ENCODE measurements at places on chromosomes 2 and 18.

DNA sequence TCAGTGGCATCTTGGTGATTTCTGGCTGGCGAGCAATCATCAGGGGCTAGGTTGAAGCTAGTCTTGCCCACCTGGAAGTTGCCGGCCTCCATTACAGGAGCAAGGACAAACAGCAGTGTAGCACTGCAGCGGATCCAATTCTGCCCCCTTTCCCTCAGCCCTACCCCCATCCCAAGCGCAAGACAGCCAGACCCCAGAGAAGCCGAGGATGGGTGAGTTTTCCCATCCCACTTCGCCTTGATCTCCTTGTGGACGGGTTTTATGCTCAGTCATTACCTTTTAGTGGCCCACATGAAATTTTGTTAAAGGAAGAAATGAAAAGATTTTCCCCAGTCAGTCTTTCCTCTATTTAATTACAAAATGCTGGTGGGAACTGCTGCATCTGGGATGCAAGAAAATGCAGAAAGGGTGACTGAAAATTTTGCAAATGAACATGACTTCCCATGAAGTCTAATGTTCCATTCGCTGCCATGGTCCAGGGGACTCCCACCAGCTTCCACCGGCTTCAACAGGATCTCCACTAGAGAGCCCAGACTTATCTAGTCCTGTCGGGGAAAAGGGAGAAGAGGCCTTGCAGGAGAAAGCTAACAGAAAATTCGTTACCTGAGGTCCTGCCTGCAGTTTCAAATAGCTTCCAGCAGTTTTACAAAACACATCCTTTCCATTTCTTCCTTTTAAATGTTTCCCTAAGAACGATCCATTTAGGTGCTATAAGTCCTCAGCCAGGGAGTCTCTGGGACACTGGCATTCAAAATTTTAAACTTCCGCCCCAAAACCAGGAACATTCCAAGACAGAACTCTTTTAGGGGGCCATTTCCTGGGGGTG is 1.9 kb upstream of the HOXD9 start:
- no peak for DNase-seq

DNA sequence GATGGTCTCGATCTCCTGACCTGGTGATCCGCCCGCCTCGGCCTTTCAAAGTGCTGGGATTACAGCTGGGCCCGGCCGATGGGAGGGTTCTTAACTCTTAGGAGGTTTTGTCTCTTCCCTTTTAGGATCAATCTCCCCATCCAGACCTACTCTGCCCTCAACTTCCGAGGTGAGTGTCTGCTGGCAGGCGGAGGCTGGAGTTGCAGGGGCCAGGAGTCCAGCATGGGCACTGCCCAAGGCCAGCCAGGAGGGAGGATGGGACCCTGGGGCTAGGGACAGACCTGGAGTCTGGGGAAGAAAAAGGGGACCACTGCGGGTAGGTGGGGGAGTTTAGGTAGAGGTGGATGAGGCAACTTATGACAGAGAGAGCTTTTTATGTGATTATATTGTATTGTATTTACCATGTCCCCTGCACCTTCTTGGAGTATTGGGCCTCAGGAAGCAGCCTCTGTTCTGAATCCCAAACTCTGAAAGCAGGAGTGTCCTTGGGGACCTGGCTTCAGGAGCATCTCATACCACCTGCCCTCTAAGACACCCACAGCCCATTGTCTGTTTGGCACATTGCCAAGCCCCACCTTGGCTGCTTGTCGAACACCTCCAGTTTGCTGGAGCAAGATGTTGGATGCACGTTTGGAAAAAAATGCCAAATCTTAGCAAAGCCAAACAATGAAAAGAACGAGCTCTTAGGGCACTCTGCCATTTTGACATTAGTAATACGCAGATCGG is 5.6 kb downstream of the DES start:
- no peak for DNase-seq

GRCh38 chr18:21629089-21629832 is 17.1 kb downstream of the SNRPD1 start:
- peak; percentile 80 for DNase-seq

DNA sequence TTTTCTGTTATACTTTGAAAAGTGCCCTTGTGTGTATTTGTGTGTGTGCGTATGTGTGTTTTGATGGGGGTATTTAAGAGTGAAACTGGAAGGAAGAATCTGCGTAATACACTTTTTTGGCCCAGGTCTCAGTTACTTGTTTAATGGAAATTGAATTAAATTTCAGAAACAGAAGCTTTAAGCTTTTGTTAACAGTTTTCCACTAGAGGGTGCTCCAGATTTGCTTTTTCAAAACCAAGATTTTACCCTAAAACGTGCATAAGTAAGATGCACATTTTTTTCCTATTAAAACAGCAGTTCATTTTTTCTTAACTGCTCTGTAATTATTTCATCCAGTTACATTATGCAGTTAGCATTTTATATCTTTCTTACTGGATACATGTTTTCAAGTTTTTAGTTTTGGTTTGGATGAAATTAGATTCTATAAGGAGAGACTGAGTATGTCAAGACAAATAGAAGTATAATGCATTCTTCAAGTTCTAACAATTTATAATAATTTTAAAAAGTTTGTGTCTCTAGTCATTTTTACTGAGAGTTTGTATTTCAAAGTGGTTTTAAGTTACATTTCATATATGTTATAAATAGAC is 97.2 kb downstream of the PIK3C3 start:
- no peak for DNase-seq

GRCh38 chr2:223108351-223109050 is 56.5 kb downstream of the KCNE4 start:
- no peak for DNase-seq

DNA sequence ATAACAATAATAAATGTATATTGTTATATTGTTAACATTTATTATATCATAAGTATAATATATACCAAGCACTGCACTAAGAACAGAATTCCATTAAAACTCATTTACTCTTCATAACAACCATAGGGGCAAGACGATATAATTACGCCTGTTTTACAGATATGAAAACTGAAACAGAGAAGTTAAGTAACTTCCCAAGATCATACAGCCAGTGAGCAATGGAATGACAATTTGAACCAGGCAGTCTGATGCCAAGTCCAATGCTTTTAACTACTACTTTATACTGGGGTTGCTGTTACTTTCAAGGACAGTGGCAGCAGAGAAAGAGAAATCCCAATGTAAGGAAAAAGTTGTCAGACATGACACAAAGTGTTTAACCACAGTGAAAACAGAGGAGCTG is 338.8 kb upstream of the ID2 start:
- DNase-seq = no peak

GRCh38 chr2:162475661-162476060 is 131.7 kb downstream of the GCA start:
- DNase-seq = no peak

DNA sequence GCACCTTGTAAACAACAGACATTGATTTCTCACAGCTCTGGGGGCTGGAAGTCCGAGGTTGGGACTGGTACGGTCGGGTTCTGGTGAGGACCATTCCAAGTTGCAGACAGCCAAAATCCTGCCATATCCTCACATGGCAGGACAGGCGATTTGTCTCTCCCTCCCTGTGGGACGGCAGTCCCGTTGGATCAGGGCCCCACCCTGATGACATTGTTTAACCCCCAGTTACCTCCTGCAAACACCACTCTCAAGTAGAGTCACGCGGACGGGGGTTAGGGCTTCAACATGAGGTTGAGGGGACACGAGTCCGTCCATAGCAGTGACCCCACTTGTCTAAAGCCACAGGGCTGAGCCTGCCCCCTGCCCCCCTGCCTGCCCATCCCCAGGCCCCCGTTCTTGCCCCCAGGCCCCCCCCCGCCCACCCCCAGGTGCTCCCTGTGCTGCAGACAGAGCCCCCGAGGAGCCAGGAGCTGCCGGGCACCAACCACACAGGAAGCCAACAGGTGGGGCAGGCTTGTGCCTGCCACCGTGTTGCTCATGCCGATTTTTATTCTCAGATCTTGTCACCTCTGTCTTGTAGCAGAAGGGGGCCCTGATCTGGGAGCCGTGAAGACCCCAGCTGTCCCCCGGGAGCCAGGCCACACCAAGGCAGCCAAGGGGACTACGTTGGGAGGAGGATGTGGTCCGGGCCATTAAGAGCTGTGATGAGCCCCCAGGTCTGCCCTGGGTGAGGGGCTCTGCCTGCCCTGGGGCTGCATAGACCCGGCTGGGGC is 82.2 kb downstream of the NFATC1 start:
- DNase-seq = no peak

DNA sequence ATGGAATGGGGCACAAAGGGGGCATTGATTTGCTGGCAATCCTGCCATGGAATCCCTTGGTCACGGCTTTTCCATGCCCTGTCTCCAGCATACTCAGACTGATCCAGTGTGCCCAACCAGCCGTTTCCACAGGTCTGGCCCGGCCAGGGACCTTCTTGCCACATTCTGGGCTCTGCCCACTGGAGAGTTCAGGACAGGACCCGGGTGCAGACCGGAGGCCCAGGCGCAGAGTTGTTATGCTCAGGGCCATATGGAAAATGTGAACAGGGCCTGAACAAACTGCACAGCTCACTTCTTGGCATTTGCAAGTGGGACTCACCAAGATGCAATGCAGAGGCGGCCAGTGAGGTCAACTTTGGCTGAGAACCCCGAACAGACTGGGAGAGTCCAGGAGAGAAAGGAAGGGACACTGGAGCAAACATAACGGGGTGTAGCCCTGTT is 15.6 kb upstream of the ASAP2 start:
- no peak for DNase-seq

DNA sequence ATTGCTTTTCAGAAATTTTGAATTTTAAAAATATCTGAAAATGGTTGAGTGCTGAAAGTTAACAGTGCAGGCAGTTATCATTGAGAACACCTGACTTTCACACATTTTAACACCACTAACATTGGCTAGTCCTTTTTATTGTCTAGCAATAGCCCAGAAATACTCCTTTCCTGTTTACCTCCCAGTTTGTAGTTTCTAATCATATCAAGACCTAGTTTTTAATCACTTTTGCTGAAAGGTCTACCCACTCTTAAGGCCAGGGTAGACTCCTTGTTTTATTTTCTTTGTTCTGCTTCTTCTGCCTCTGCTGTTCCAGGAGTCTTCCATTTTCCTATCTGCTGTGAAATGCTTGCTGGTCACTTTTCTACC is 72.1 kb downstream of the UBE2E3 start:
- no peak for DNase-seq

DNA sequence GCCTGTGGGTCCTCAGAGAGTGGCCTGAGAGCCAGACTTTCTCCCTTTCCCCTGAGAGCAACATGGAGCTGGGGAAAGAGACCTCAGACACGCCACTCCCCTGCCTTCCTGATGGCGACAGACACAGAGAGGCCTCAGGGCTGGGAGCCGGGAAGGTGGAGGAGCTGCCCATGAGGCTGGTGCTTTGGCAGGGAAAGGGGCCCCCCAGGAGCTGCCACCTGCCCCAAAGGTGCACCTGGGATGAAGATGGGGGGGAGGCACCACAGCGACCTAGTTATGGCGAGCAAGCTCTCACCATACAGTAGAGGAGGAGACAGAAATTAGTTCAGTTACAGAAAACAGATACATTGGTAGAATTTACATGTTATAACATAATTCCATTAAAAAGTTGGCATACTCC is 80.7 kb upstream of the PXDN start:
- no peak for DNase-seq

GRCh38 chr2:98391581-98392270 is 45.5 kb downstream of the CNGA3 start:
- no peak for DNase-seq

DNA sequence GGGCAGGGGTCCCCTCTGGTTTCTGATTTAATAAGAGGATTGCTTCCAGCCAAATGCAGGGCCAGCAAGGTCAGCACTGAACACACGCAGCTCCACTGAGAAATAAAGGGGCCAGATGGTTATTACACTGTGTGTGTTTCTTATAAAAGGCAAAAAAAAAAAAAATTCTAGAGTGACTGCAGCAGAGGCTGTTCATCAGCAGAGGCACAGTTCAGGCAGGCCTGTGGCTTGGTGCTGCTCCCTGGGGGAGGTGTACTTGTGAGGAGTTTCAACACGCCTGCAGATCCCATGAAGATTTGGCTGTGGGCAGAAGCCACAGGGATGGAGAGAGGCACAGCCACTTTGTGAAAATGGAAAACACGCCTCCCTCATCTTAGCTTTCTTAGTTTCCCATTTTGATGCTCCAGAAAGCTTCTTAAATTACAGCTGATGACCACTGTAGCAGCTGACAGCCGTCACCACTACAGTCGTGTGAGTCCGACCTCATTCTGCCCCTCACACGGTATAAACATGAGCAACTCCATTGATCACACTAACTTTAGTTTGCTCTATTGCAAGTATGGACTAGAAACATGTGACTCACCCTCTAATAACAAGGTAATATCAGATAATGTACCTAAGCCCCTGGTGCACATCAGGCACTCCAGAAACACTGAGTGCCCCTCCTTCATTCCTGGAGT is 726.5 kb upstream of the RAB6C start:
- no peak for DNase-seq

GRCh38 chr18:9353596-9353995 is 19.0 kb downstream of the TWSG1 start:
- peak; percentile 87 for DNase-seq

GRCh38 chr2:30038419-30038818 is 108.4 kb upstream of the YPEL5 start:
- DNase-seq = no peak

- no peak for DNase-seq
Measured at GRCh38 chr2:148221166-148221565, 200.3 kb downstream of the MBD5 start.

GRCh38 chr2:226915846-226916360 is 80.0 kb downstream of the RHBDD1 start:
- DNase-seq = no peak

- peak; percentile 43 for DNase-seq
Measured at GRCh38 chr2:200406379-200406778, 99.9 kb downstream of the SPATS2L start.

- DNase-seq = no peak
Measured at GRCh38 chr2:45014016-45014702, 4.9 kb upstream of the SIX2 start.

GRCh38 chr18:46510386-46510785 is 146.6 kb downstream of the LOXHD1 start:
- no peak for DNase-seq

GRCh38 chr2:170498619-170499018 is 216.5 kb upstream of the SP5 start:
- DNase-seq = no peak

GRCh38 chr2:205739620-205740019 is 57.3 kb downstream of the NRP2 start:
- no peak for DNase-seq

GRCh38 chr2:209988010-209988409 is 14.4 kb upstream of the RPE start:
- no peak for DNase-seq
